Ascending aorta (tissue), 2 donors: ENCODE measurements at places on chromosomes 1 and 21. TPM values are rescaled to one million over a fixed set of nuclear protein-coding genes. Genes with fewer than 3 reads are reported as not detected.

Gene KRTAP20-2
- not detected for total RNA-seq

Gene CLDN8
- total RNA-seq: not detected

Gene TMEM52
- total RNA-seq: not detected

Gene RAB7B
- not detected for total RNA-seq

Gene SLC1A7
- total RNA-seq: not detected

Gene USH2A
- total RNA-seq: not detected

Gene HSD3B2
- 9.9 TPM for total RNA-seq

Gene ANGPTL3
- not detected for total RNA-seq

Gene MMEL1
- total RNA-seq: not detected

Gene PRKAA2
- 1.4 TPM for total RNA-seq

Gene PRELP
- 142 TPM for total RNA-seq

Gene KRTAP19-1
- not detected for total RNA-seq

Gene LMX1A
- total RNA-seq: 1.7 TPM

Gene CRNN
- total RNA-seq: 0.21 TPM

Gene CYP4Z1
- 4.8 TPM for total RNA-seq

Gene OR2T33
- not detected for total RNA-seq

Gene GBP4
- total RNA-seq: 6.6 TPM

Gene HSD3B1
- total RNA-seq: not detected

Gene CYP4B1
- 243 TPM for total RNA-seq

Gene PRAMEF33
- total RNA-seq: not detected

Gene PTPRU
- 32.7 TPM for total RNA-seq

Gene PDC
- total RNA-seq: not detected

Gene LCE3D
- not detected for total RNA-seq

Gene OR2G6
- not detected for total RNA-seq

Gene DNM3
- 9.6 TPM for total RNA-seq

Gene SAMSN1
- total RNA-seq: 6.1 TPM

Gene GDAP2
- total RNA-seq: 9.5 TPM

Gene PROK1
- not detected for total RNA-seq

Gene FCER1G
- 69.9 TPM for total RNA-seq

Gene NAV1
- 131 TPM for total RNA-seq

Gene MASP2
- not detected for total RNA-seq

Gene HSF2BP
- 0.75 TPM for total RNA-seq

Gene RASSF5
- total RNA-seq: 8.9 TPM

Gene KRTAP7-1
- total RNA-seq: not detected

Gene LDLRAD1
- total RNA-seq: not detected

Gene LCE2A
- not detected for total RNA-seq

Gene ATAD3C
- not detected for total RNA-seq

Gene AMPD1
- not detected for total RNA-seq

Gene RGL1
- total RNA-seq: 23.1 TPM

Gene LHX8
- not detected for total RNA-seq

Gene ZCCHC17
- total RNA-seq: 9.7 TPM

Gene PADI2
- 0.21 TPM for total RNA-seq

Gene C1orf226
- 0.85 TPM for total RNA-seq

Gene PRRX1
- 123 TPM for total RNA-seq

Gene NOS1AP
- total RNA-seq: 5.0 TPM

Gene RGSL1
- total RNA-seq: not detected

Gene ASCL5
- not detected for total RNA-seq

Gene SPATA45
- total RNA-seq: not detected

Gene KCND3
- total RNA-seq: 13.3 TPM

Gene BTBD19
- 15.1 TPM for total RNA-seq

Gene OR2AJ1
- total RNA-seq: not detected

Gene LCK
- not detected for total RNA-seq

Gene RBM11
- not detected for total RNA-seq

Gene PMVK
- 9.6 TPM for total RNA-seq

Gene LCE2C
- not detected for total RNA-seq

Gene MX2
- 9.7 TPM for total RNA-seq
